ENCODE measurements at places on chromosomes 5 and 9.

DNA sequence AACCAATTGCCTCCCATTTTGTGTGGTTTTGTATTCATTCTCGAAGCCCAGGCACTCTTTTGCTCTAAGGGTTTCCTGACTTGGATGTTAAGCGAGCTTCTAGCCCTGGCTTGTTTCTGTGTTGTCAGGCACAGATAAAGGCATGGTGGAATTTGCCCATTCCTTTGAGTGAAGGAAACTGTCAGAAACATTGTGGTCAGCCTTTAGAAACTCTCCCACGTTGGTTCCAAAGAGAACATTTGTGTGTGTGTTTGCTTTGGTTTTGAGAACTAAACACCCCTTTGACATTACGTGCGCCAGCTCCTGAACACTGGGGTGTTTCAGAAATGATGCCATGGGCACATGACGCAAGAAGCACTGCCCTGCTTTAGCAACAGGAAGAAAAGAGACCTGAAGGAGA, 320.9 kb downstream of the NTRK2 start:
- no peak for DNase-seq

DNA sequence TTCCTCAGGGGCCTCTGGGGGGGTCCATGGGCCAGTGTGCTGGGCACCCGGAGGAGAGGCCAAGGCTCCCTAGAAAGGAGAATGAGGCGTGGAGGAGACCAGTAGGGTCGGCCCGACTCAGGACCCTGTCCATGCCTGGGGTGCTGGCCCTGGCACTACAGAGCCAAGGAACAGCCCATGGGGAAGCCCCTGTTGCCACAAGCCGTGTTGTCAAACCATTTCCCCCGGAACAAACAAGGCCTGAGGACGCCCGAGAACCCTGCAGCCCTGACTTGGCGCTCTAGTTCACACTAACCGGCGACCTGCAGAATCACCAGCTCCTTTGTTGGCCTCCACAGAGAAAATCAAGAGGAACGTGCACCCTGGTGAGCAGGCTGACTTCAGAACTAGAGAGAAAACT, 41.6 kb upstream of the SLC12A7 start:
- DNase-seq, result no peak

DNA sequence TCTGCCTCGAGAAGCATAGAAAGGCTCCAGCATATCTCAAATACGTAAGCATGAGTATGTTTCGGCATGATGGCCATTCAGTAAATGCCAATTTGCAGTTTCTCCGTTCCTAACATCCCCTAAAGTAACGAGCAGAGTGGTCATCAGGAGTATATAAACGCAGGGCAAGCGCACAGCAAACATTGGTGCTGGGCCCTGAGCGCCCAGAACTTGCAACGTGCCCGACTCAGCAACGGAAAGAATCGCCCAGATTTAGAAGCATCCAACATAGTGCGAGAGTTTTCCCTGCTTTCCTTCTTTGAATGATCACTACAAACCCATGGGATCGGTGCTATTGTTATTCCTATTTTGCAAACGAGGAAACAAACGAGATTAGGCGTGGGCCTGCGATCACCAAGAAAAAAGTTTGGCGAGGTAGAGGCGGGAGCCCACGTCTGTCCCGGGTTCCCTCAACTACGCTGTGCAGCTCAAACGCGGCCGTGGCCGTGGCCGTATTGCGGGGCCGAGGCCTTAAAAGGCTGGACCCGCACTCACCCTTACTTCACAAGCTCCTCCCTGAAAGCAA, 505 bp downstream of the RPS14 start:
- DNase-seq, result no peak

- DNase-seq, result no peak
Measured at GRCh38 chr9:87683751-87684626, 41.9 kb upstream of the CTSL start.

- DNase-seq, result no peak
Measured at GRCh38 chr5:171968531-171968930, 37.9 kb downstream of the FBXW11 start.

GRCh38 chr9:96215841-96216240, 86.1 kb downstream of the HSD17B3 start:
- no peak for DNase-seq

DNA sequence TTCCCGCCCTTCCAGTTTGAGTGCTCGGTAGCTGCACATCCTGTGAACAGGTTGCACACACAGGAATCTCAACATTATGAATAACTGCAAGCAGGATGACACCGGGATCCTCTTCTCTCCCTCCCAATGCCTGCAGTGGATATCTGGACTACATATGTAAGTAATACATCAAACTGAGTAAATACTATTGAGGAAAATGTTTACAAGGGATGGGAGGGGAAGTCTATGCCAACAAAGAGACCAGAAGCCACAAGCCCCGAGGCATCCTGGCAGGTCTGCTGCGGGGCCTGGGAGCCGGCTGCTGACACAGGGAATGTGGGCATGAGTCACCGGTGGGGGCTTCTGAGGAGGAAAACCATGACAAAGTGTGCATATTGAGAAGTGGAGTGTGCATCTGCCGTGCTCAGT, 8.6 kb upstream of the ANKRD33B start:
- DNase-seq, result no peak

DNA sequence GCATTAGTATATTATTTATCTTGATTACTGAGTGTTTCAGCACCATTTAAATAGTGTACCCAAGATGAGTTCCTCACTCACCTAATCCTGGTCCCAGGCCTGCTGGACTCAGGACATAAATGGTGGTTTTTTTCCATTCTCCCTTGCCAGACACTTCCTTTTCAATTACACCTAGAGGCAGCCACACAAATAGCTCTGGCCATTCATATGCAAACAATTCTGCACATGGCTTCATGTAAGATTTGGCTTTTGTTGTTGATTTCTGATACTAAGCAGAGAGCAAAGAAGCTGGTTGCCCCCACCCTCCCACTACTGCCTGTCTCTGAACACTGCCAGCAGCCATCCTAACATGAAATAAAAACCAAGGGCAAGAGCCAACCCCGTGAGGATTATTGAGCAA, 180.4 kb downstream of the SEMA5A start:
- DNase-seq, result no peak

- no peak for DNase-seq
Measured at GRCh38 chr5:35687961-35688360, 70.3 kb downstream of the SPEF2 start.

GRCh38 chr5:172389578-172390112, 64.7 kb downstream of the SH3PXD2B start:
- no peak for DNase-seq

DNA sequence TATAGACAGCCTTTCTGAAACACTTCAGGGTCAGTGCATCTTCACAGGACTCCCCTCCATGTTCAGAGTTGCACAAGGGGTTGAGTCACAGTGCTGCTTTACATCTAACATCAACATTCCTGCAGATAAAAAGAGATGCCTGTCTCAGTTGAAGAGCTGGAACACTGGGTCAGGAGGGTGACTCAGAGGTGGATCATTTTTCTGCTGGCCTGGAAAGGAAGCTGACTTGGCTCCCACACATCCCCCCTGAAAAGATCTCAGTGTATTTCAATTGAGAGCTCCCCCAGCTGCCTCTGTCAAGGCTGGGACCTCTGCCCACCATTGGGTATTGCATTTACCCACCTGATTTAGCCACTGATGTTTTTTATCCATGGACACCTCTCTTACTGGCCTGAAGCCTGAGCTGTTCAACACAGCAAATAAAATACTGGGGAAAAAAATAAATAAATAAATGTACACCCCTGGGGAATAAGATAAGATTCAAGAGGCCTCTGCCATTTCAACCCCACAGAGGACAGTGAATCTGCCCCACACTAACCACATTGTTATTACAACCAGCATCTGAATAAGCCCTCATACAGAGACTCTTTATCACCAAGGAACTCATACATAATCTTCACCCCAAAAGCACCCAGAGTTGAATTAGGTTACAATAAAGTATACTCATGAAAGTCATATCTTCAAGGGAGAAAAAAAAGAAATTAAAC, 716.4 kb downstream of the SEMA5A start:
- no peak for DNase-seq

GRCh38 chr9:33097192-33097591, 20.7 kb upstream of the SMU1 start:
- no peak for DNase-seq

GRCh38 chr5:65769539-65769938, 47.5 kb downstream of the NLN start:
- no peak for DNase-seq

DNA sequence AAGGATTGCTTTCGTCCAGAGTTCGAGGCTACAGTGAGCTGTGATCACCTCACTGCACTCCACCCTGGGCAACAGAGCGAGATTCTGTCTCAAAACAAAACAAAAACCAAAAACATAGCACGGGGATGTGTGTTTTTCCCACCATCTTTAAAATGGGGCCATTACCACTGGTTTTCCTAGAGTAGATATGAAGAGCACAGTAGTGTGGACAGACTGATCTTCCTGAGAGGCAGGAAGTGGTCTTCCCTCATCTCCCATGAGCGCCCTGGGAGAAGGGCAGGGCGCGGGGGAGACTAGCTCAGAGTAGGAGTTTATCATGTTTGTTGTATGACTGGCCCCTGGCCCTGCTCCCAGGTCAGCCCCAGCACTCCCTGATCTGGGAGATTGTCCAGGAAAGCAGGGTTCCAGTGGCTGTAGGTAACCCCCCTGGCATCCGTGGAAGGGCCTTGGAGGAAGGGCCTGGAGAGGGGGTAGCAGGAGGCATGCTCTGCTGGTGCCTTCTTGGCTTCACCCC, 2.3 kb downstream of the SUSD3 start:
- no peak for DNase-seq

DNA sequence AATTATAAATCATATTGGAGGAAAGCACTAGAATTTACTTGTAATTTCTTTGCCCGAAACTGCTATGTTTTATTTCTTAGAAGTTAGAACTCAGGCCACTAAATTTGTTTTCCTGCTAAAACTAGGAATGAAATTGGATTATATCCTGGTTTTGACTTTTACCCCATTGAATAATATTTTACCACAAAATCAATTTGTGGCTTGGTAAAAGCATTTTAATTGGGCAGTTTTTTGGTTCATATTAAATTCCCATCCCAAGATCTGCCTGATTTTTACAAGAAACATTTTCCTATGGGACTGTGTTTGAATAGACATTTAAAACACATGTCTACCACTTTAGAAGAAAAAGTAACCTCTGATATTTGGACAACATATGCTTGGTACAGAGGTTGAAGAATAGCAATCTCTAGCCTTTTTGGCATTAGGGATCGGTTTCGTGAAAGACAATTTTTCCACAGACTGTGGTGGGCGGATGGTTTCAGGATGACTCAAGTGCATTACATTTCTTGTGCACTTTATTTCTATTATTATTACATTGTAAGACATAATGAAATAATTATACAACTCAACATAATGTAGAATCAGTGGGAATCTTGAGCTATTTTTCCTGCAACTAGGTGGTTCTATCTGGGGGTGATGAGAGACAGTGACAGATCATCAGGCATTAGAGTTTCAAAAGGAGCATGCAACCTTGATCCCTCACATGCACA, 565.6 kb downstream of the PRR16 start:
- DNase-seq, result no peak

DNA sequence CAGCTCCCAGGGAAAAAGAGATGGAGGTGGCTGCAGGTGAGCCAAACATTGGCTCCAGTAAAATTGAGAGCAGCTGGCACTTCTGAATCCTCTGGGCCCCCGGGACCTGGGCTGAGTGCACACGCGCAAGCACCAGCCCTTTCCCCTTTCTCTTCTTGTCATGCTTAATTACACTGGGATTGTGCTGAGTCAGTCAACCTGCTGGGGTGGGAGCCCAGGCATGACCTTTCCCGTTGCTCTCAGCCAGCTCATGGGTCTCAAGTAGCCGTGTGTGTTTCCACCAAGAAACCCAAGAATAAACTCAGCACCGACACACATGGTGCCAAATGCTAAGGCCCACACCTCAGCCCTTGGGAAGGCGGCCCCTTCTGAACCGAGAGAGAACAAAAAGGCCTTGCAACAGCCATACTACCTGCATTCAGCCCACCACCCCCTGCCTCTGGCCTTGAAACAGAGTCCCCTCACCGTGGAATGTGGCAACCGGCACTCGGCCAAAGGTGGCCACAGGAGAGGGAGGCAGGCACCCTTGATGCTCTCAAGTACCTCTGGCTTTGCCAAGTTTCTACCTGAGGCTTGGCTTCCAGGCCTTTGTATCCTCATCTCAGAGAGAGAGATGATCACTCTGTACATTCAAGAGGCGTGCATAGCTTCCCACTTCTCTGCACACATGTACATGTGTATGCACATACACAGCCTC, 28.1 kb downstream of the SLIT3 start:
- no peak for DNase-seq

- DNase-seq, result no peak
Measured at GRCh38 chr5:147636729-147636984, 126.8 kb upstream of the DPYSL3 start.

GRCh38 chr9:136119061-136119882, 597 bp upstream of the TMEM250 start:
- DNase-seq, result no peak

GRCh38 chr5:158285698-158286097, 426.8 kb upstream of the CLINT1 start:
- DNase-seq, result no peak

GRCh38 chr5:142785206-142785605, 15.0 kb downstream of the ARHGAP26 start:
- DNase-seq, result no peak

- DNase-seq, result no peak
Measured at GRCh38 chr9:90343366-90343765, 299.3 kb downstream of the DIRAS2 start.

GRCh38 chr5:5419291-5420210, 2.9 kb upstream of the ICE1 start:
- no peak for DNase-seq

DNA sequence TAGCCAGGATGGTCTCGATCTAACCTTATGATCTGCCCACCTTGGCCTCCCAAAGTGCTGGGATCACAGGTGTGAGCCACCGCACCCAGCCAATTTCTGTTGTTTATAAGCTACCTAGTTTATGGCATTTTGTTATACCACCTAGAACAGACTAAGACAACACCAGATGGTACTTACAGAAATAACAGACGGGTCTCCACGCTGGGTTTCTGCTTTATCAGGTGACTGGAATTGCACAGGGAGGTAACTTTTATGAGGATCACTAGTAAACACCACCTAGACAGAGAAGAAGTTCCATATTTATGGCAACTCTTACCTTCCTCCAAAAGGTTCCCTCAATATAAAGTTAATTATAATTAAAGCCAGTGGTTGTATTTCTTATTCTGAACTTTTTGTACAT, 74.0 kb downstream of the CEMIP2 start:
- no peak for DNase-seq

DNA sequence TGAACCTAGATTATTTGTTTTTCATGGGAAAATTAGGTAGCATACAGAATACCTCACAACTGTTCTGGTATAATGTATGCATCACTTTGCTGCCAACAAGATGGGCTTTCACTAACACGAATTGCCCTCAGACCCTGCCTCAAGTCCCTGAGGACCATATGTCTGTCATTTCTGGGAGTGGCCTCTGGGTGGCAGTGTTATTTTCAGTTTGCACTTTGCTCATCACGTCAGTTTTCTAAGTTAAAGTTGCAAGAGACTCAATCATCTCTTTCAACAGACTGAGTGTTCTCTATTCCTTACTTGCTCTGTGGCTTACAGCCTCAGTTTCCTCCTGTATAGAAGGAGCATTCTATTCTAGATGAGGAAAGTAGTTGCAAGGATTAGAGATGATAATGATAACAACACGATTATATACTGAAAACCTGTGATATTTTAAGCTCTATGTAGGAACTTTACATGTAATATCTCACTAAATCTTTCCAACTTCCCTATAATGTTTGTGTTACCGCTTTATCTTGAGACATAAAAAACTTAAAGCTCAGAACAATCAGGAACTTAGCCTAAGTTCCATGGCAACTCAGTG, 55.7 kb downstream of the TSSK1B start:
- peak; percentile 9 for DNase-seq

All from activated T-helper 1 cell treated with anti-CD3 and anti-CD28 coated beads, Interleukin-2, amount 50 U/mL, for 16 hours (primary cell).